Heart right ventricle (tissue), 16 donors: ENCODE measurements at places on chromosomes 7 and 10.

DNA sequence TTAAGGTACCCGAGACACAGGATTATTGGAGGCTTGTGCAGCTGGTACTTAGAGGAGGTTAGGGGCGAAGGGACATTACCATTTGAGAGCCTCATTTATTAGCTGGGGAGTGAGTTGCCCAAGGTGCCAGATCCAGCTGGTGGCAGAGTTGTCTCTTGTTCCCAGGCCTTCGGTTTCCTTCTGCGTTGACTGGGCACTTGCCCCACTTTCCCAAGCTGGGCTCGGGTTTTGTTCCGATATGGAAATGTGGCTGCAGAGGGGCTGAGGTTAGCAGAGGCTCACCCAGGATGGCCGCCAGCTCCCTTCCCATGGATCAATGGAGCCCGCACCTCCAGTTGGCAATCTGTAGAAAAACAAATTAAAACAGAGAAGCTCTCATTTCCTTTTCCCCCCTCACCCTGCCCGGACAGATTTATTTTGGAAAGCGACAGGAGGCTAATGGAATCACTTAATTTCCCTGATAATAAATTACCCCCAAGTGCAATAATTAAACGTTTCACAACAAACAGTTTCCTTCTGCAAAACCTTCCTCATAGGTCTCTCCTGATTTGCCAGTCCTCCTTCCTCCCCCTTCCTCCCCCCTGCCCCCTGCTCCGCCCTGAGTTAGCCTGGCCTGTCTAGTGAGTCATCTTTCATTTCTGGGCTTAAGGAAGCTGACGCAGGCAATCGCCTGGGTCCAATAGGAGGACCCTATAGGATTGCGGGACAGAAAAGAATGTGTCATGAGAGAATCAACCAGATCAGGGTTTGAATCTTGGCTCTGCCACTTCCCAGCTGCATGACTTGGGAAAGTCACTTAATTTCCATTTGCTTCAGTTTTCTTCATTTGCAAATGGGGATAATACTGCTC lies 51.7 kb downstream of the ADRA2A start:
- DNase-seq: no peak

GRCh38 chr7:44440577-44441078 lies 49.8 kb downstream of the NUDCD3 start:
- no peak for DNase-seq

- DNase-seq: no peak
Measured at GRCh38 chr10:67678335-67678974, 17.5 kb downstream of the CTNNA3 start.

GRCh38 chr10:132447446-132448247 lies 50.6 kb downstream of the PWWP2B start:
- no peak for DNase-seq

- no peak for DNase-seq
Measured at GRCh38 chr10:86662186-86663045, 5.9 kb upstream of the LDB3 start.

DNA sequence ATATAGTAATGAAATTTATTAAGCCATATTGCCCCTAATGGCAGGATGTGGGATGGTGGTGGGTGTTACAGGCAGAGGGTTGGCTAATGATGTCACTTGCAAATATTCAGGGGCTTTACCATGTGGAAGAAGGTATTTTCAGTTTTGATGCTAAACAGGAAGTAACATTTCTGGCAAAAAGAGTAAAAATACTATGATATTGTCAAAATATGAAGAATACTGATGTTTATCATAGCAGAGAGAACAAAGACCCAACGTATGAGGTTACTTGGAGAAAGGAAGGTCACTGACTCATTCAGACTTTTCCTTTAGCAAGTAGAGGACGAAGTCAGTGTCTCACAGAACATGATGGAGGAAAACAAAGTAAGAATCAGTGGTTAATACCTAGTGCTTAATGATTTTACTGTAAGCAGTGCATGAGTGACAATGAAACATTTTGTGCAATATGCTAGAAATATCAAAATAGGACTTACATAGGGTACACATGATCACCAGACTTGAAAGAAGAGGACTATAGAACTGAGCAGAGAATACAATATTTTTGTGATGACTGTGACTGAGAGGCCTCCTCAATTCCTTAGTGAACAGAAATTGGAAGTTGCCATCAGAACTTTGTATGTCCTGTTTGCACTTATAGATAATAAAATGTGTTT lies 89.7 kb upstream of the STEAP4 start:
- no peak for DNase-seq
